Astrocyte of the spinal cord (primary cell): ENCODE measurements at places on chromosomes 6 and 20.

GRCh38 chr6:169905041-169905807 is 153.8 kb downstream of the ERMARD start:
- peak; percentile 62 for DNase-seq

GRCh38 chr6:139334806-139335446 is 39.5 kb downstream of the CITED2 start:
- peak; percentile 92 for DNase-seq

GRCh38 chr6:22254886-22255285 is 42.0 kb downstream of the PRL start:
- DNase-seq = no peak

- peak; percentile 37 for DNase-seq
Measured at GRCh38 chr20:33262658-33263065, 20.4 kb upstream of the BPIFB1 start.

DNA sequence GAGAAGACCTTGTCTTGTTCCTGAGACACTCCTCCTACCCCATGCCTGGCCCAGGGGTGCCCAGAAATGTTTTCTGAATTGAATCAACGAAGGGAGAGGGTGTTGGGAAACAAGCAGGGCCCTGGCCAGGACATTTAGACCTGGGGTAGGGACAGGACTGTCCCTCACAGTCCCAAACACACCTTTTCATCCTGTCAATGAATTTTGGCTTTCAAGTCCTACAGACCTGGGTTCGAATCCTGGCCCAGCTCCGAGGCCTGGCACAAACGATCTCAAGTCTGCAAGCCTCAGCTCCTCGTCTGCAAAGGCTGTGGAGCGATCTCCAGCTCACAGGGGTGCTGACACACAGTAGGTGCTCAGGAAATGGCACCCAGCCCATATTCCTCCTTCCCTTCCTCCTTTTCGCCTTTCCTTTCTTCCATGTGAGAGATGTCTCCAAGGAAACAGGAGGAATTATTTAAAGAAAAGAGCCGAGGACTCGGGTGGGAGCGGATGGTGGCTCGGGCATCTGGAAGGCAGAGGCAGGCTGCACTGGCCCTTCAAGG is 7.3 kb upstream of the DLGAP4 start:
- DNase-seq = no peak

- no peak for DNase-seq
Measured at GRCh38 chr20:34578521-34578920, 20.0 kb downstream of the MAP1LC3A start.

GRCh38 chr20:53996584-53997486 is 73.6 kb downstream of the BCAS1 start:
- no peak for DNase-seq

GRCh38 chr6:53673162-53673727 is 7.7 kb upstream of the KLHL31 start:
- DNase-seq = peak; percentile 78

DNA sequence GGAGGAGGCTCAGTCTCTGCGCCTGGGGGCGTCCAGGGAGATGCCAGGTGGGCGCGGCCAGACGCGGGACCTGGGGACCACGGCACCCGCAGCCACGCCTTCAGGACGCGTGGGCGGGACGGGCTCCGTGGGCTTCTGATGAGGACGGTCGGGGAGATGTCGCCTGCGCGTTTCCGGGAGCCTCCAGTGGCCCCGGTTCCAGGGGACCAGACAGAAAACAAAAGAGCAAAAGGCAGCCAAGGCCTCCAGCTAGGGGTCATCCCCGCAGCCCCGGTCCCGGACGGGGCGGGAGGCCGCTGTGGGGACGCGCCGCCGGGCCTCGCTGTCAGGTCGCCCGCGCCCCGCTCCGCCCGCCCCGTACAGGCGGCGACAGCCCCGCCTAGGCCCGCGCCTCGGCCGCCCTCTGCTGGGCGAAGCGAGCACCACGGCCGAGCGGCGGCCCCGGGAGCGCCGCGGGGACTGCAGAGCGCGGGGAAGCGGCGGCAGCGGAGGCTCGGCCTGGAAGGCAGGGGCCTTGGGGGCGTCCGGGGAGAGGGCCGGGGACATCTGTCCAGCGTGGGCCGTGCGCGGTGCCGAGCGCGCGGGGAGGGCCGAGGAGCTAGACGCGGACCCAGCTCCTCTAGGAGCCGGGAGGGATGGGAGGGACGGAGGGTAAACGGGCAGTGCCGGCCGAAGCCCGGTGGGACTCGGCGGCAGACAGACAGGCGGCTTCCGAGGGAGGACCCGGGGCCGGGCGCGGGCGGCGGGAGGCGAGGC is 48.7 kb downstream of the TMEM242 start:
- DNase-seq = peak; percentile 66

DNA sequence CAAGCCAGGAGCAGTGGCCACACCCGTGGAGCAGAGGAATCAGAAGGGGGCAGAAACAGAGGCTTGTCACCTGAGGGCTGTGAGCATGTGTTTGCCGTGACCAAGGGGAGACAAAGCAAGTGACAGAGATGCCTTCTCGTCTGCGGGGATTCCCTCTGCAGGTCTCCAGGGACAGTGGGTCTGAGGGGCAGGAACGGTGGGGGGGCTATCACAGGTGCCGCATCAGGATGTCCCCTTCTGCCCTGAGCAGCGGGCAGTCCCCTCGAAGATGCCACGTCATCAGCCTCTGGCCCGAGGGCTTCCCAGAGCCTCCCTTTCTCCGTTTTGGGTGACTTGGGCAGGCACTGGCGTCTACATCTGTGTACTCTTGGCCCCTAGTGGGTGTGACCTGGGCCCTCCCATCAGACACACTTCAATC is 338.7 kb downstream of the PREX1 start:
- DNase-seq = no peak

DNA sequence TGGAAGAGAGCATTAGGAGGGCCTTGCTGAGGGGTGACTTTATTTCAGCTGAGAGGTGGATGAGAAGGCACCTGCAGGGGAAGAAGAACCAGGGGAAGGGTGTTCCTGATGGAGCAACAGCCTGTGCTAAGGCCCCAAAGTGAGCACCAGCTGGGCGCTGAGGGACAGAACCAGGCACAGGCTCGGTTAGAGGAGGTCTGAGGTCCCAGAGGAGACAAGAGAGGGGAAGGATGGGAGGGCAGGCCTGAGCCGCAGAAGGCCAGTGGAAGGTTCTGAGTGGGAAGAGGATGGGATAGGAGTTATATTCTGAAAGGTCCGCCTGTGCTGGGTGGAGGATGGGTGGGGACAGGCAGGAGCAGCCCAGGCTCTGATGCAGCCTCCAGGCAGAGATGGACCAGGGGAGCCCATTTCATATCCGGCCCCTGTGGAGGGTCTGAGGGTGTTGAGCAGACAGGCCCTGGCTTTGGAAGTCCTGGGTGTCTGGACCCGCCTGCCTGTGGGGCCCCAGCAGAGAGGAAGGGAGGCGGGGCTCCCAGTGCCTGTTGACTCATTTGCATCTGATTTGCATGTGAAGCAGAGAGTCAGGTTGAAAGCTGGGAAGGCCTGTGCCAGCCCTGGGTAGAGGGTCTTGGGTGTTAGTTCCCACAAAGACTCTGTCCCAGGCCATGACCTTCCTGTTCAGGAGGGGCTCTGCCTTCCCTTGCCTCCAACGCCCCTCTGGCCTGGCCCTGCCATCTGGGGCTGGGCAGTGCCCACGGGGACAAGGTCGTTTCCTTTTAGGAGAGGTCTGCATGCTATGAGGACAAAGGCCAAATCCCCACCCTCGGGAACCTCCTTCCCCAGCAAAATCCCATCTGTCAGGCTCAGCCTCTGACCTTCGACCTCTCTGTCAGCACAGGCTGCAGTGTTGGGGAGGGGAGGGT is 10.6 kb upstream of the FAM110A start:
- DNase-seq = no peak

DNA sequence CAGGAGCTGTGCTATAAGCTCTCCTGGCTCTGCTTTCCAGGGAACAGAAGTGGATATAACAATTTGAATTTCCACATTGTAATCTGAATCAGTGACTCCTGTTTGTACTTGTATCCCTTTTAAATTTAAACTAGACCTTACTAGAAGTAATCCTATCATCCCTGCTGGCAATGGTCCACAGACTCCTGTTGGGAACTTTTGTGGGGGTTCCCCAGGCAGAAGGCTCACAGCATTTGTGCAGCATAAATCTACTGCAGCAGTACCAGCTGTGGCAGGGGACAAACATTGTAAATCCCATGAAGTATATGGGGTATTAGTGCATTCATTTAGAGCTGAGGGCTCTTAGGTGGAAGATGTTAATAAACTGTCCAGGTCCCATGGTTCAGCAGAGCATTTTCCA is 12.0 kb upstream of the PDCD2 start:
- no peak for DNase-seq

DNA sequence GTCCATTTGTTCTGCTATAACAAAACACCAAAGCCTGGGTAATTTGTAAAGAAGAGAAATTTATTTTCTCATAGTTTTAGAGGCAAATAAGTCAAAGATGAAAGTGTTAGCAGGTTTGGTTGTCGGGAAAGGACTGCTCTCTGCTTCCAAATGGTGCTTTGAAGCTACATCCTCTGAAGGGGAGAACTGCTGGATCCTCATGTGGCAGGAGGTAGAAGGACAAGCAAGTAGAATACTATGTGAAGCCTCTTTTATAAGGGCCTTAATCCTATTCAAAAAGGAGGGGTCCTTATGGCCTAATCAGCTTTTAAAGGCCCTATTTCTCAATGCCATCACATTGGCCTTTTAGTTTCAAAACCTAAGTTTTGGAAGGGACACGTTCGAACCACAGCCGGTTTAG is 826.0 kb upstream of the EPHA7 start:
- no peak for DNase-seq

- DNase-seq = peak; percentile 29
Measured at GRCh38 chr6:99933129-99933528, 60.9 kb downstream of the MCHR2 start.

GRCh38 chr20:1844325-1845162 is 50.7 kb upstream of the SIRPA start:
- peak; percentile 30 for DNase-seq

GRCh38 chr20:1879934-1880333 is 15.3 kb upstream of the SIRPA start:
- no peak for DNase-seq

- no peak for DNase-seq
Measured at GRCh38 chr20:31363295-31363694, 5.1 kb upstream of the DEFB118 start.

DNA sequence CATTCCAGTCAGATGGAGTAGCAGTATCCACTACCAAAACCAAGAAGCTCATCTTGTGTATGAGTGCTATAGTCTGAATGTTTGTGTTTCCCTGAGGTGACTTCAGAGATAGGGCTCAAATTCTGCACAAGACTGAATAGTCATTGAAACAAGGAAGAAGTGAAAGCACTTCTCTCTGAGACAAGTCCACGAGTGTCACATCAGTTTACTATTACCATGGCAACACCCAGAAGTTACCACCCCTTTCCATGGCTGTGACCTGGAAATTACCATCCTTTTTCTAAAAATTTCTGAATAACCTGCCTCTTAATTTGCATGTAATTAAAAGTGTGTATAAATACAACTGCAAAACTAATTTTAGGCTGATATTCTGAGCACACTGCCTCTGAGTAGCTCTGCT is 682.1 kb upstream of the ADGRB3 start:
- no peak for DNase-seq

DNA sequence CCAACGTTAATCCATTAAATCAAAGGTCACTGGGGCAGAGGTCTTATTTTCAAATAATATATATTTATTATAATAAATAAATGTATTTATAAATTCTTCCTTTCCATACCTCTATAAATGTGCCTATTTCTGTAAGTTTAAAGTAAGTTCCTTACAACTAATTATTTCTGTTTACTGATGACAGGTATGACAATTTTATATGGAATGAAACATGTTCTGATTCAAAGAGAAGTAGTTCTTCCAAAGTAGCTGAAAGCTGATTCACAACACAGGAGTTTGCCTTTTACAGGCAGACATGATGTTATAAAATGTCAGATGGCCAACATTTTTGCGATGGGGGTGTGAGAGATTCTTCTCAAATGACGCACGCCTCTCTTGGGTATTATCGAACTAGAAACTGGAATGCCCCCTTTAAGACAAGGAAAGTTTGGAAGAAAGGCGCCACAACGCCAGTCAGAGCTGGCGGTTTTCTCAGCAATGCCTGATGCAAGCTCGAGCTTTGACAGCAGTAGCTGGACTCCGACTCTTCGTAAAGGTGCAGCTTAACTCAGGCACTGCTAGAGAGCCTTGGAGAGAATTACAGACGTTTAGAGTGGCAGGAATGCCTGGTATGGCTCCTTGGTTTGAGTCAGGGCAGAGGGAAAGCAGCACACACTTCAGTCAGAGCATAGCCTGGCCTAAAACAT is 92.1 kb downstream of the FOXC1 start:
- DNase-seq = peak; percentile 80

DNA sequence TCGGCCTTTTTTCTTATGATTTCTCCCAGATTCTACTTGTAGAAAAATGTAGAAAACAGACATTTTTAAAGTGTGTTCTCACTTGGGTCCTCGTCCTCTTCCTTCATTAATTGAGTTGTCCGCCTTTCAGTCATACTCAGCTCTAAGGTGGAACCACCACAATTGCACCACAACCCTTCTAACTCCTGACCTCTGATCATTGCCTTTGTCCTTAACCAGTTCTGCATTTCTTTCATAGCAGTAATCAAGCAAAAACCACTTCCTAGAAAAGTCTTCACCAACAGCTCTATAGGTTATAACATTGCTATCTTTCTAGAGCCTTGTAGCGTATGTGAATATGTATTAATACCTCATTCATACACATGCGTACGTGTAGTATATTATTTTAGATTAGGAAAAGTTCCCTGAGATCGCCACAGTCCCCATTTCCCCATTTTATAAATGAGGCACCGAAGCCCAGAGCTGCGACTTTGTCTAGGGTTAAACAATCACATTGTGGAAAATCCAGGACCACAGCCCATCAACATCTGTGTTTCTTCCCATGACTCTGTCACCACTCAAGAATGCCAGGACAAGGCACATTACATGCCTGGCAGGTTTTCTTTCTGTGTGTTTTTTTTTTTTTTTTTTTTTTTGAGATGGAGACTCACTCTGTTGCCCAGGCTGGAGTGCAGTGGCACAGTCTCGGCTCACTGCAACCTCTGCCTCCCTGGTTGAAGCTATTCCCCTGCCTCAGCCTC is 175.5 kb downstream of the BTBD3 start:
- DNase-seq = no peak

DNA sequence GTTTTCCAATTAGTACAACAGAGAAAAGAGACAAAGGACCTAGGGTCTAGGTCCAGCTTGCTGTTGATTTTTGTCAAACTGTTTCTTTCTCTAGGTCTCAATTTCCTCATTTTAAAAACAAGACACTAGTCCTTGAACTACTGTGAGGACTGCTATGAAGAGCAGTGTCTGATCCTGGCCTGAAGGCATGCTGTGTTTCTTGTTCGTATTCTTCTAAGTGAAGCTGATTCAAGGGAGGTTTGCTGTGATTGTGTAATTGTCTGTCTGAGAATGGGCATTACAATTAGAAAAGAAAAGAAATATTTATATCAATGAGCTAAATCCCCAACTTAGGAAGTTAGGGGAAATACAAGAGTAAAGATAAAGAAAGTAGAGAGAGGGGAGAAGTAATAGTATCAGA is 228.2 kb upstream of the SUPT3H start:
- no peak for DNase-seq

DNA sequence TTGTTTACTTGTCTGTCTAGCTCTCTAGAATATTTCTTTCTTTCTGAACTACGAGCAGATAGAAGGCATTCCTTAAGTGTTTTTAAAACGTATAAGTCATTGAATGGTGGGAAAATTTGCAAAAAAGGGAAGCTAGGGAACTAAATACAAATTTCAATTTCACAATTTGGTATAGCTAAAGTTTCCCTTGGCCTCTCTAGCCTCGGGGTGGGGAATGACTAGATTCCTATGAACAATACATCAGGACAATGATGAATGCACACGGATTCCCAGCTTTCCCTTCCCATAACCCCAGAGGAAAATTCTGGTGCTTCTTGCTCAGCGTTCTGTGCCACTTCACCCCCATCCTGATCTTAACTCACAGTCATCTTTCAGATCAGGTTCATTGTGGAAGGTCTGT is 113.3 kb upstream of the ASF1A start:
- no peak for DNase-seq
